Body of pancreas (tissue), 4 donors: ENCODE measurements at places on chromosomes 2 and 18. TPM values are rescaled to one million over a fixed set of nuclear protein-coding genes. Genes with fewer than 3 reads are reported as not detected.

ADI1 gene
- 18.8 TPM for total RNA-seq

SLC11A1 gene
- total RNA-seq: 3.0 TPM

IL36B gene
- total RNA-seq: not detected

RPL31 gene
- 425 TPM for total RNA-seq

GEN1 gene
- total RNA-seq: 6.5 TPM

- no peak for DNase-seq
Measured at GRCh38 chr2:101762451-101763171, 65.1 kb downstream of the MAP4K4 start.

GRCh38 chr2:137117385-137117784, 352.0 kb downstream of the THSD7B start:
- no peak for DNase-seq

DNA sequence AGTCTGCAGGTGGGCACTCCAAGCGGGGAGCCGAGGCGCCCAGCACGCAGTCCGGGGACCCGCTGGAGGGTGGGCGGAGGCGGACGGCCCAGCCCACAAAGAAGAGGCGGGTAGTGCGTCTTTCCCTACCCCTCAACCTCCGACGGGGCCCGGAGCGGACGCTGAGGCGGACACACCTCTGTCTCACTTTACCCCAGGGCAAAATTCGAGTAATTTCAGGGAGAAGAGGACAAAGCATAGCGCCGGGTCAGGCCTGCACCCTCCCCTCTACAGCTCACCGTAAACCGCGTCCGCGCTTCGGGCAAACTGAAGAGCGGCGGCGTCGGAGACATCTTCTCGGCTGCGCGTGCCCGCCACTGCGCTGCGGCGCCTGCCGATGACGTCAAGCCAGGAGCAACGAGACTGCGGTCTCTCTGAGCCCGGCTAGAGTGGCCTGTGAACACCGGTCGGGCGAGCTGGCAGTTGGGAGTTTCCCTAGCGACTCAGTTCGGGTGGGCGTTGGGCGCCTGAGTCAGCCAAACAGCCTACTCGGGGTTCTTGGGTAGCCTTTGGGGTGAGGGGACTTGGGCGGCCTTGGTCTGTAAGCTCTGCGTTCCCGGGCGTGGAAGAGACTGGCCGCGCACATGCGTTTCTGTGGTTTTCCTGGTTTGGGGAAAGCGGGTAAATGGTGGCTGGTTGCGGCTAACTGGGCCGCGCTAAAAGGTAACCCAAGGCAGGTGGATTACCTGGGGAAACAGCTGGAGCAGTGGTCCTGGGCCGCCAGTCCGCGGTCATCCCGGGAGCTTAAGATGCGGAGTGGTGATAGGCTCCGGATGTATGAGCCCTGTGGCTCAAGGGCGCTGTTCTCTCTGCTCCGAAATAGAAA, at the start of gene THOC1:
THOC1 (minus strand) TSS at position 360 of the 865 bp plus-strand sequence; CDS start at position 332, 28 bp downstream.
- peak; percentile 91 for DNase-seq

DNA sequence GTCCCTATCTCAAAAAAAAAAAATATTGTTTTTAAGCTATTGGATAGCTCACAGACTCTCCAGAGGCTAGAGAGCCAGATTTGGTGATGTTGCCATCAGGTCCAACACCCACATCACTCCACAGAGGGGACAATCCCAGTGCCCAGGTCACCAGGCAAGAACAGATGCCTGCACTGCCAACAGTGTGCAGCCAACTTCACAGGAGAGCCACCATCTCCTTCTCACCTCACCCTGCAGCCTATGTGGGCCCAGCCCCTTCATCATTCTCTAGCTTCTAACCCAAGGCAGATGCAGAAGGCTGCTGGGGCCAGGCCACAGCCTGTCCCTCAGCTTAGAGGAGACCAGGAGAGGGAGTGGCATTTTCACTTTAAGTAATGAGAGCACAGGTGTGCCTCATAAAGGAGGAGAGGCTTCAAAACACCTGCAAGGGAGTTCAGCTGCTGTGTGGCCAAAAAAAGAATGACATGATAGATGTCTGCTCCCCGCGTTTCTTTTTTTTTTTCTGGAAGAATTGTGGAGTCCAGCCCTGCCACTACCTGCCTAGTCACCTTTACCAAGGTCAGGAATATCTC, 98.0 kb upstream of the ZSWIM2 start:
- DNase-seq: no peak

- DNase-seq: no peak
Measured at GRCh38 chr2:158797963-158798700, 3.0 kb downstream of the DAPL1 start.

- no peak for DNase-seq
Measured at GRCh38 chr18:45197526-45197970, 417.7 kb upstream of the SLC14A2 start.

DNA sequence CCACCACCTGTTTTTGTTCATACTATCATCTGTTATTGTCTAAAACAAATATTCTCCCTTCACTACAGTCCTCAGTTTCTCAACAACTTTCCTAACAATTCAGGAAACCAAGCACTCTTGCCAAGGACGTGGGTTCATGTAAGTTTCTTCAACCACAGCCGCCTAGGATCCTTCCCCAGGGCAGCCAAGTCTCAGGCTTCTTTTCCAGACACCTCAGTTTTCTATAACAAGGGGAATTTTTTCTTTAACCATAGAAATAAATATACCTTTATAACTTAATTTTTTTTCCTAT, 39.4 kb upstream of the AGPS start:
- no peak for DNase-seq

GRCh38 chr2:217186668-217187159, 326.9 kb upstream of the TNP1 start:
- peak; percentile 44 for DNase-seq

DNA sequence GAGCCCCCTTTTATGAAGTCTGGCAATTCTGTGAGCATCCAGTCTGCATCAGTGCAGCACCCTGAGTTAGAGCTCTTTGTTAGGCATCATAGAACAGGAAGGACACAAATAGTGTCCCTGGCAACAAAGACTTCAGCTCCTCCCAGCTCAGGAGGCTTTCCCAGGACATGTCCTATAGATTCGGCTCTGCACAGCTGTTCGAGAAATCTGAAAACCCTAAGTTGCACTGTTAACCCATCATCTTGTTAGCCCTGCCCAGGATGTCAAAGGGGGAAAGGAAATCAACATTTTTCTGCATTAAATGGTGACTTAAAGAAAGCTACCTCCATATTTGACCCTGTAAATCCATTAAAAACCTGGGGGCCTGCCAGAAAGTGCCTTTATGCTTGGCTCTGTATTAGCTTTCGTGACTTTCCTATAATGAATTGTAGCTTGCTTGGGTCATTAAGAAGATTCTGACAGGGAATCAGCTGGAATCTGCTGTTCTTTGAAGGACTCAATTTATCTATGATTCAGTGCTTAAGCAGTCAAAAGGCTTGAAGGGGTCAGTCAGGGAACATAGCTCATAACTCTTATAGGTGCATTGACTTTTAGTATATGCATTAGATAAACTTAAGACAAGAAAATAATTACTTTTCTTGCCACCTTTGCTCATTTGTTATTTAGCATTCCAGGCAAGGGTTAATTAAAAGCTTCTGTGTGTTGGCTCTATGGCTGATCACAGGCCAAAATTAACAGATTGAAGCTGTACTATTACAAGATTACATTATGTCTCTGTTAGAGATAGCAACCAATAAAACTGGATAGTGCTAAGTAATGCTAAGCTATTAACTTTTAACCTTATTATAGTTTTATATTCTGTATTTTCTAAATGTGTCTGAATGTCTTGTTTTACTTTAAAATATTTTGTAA, 20.6 kb downstream of the ERMN start:
- DNase-seq: no peak

DNA sequence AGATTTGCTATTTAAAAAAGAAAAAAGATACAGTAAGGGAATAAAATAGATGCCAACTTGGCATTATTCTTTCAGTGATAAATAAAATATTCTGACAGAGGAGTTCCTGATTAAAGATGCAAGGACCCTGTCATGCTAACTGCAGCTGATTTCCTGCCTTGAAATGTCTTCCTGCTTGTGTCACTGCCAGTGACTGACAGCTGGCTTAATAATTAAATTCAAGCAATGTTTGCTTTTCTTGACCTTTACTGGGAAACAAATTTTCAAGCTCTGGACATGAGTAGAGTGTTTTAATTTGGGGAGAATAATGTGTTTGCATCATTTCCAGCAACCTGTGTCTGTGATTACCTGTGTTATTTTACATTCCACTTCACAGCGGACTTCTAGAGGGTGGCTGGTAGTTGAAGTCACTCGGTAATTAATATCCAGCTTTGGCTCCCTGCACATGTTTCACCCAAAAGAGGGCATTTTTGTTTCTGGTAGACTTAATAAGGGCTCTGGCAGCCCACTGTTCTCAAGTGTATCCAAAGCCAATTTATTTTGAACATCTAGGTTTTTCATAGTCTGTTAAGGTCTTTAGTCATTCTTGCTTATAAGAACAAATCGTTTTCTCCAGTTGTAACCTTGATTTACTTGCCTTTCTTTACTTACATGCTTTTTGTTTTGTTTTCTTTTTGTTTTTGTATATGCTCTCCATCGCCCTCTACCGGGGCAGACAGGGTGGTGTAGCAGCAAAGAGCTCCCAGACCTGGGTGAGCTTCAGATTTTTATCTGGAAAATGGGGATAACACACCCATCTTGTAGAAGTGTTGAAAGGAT, 48.5 kb upstream of the PROKR1 start:
- peak; percentile 60 for DNase-seq

DNA sequence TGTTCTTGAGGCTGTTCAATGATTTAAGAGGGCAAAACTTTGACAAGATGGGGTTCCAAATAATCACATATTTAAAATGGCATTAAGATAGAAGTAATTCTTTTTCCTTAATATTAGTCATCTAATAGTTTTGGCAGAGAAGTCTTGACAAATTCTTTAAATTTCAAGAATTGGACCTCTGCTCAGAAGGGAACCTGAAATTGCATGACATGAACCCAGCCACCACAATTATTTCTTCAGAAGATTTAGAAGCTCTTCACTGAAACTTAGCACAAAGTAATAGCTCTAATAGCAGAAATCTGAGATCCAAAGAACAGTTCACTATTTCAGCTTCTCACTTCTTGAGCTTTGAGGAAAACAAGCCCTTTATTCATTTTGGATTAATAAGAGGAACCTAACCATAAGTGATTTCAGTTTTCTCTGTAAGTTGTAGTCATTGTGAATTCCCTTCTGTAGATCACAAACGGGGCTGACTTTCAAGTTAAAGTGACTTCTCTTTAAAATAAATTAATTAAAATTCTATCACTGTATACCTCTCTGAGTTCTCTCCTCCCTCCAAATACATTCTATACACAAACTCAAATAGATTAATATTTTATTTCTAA, 100.6 kb upstream of the ITGA4 start:
- no peak for DNase-seq
